T-helper 9 cell (primary cell): ENCODE measurements at places on chromosomes 6 and 20.

DNA sequence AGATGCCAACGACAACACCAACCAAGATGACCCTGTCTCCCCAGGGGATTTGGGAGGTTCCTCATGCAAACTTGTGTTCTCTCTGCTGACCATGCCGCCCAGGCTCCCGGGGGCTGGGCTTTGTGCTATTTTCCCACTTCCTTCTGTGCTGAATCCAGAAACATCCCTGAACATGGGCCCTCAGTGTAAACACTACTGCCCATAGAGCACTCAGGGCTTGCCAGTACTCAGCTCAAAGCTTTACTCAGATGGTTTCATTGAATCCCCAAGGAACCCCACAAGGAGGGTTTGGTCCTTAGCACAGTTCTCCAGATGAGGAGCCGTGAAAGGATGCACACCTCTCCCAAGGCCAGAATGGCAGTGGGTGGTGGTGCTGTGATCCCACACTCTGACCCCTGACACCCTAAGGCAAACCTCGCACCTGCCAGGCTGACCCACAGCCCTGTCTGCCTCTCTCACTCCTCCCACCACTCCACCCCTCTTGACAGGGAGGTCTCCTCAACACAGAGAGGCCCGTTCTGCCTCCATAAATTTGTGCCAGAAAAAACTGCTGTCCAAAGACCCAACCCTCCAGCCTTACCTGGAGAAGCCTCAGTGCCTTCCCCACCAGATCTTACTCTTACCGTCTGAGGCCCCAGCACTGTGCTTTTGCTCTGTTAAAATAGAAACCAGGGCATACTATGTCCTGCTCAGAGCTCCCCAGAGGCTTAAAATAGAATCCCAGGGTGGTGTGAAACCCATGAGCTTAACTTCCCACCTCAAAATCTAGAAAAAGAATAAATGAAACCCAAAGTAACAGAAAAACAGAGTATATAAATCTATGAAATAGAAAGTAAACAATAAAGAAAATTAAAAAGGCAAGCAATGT is 283.0 kb upstream of the CDH4 start:
- DNase-seq = no peak

GRCh38 chr6:153024709-153025017 is 22.2 kb upstream of the MTRF1L start:
- DNase-seq = no peak

GRCh38 chr6:73391675-73392074 is 3.0 kb upstream of the DDX43 start:
- no peak for DNase-seq

DNA sequence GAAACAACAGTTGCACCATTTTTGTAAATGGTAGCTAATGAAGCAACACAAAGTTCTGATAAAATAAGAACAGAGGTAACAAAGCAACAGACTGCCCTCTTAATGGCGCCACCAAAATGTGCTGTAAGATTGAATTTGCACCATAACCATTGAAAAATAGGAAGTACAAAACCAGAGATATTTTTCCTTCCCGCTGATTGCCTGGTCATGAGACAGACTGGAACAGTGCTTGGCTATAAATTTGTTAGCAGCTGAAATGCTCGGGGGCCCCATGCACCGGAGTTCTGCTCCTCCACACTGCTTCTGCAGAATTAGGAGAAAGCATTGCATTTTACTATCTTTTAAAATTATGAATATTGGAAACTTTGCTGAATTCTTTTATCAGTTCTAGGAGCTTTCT is 164.4 kb upstream of the QKI start:
- DNase-seq = no peak

DNA sequence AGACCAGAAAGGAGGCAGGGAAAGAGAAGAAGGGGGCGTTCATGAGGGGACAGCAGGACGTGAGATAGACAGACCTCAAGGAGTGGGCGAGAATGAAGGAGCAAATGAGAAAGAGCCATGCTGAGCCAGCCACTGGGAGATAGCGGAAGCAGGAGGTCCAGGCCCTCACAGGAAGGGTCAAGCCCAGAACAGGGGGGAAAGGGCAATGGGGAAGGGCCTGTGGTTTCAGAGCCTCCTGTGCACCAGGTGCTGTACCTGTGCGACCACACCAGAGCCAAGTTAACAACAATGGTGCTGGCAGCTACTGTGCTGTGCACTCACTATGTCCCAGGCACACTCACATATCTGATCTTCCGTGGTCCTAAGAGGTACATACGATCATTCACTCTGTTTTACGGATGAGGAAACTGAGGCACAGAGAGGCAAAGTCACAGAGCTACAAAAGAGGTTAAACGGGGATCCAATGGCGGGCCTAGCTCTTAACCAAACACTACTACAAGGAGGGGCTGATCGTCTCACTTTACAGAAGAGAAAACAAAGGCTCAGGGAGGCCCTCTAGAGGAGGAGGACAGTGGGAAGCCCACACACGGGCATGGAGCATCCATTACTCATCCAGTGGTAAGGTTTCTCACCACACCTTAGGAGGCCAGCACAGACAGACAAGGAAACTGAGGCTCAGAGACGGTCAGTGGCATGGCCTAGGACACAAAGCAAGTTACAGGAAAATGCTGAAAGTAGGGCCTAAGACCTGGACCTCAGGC is 129.1 kb downstream of the PREX1 start:
- DNase-seq = no peak

DNA sequence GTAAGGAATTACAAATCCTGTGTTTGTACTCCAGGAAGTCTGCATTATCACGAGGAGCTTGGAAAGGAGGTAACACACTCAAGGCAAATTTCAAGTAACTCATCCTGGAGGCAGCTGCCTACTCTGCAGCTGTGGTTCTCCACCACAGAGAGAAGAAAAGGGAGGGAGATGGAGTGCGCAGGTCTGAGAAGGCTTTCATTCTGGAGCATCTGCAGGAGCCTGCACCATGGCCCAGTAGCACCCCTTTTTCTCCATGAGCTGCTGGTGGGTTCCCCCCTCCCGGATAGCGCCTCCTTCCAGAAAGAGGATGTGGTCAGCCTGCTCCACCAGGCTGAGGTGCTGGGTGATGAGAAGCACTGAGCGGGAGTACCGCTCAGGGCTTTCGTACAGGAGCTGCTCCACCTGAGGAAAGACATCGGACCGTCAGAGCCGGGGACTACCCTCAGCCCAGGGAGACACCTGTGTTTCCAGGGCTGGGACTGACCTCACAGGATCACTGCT is 1.6 kb upstream of the PSMB8 start:
- DNase-seq = peak; percentile 25
